ENCODE measurements at places on chromosomes 2 and 18. TPM values are rescaled to one million over a fixed set of nuclear protein-coding genes. Genes with fewer than 3 reads are reported as not detected.

DNA sequence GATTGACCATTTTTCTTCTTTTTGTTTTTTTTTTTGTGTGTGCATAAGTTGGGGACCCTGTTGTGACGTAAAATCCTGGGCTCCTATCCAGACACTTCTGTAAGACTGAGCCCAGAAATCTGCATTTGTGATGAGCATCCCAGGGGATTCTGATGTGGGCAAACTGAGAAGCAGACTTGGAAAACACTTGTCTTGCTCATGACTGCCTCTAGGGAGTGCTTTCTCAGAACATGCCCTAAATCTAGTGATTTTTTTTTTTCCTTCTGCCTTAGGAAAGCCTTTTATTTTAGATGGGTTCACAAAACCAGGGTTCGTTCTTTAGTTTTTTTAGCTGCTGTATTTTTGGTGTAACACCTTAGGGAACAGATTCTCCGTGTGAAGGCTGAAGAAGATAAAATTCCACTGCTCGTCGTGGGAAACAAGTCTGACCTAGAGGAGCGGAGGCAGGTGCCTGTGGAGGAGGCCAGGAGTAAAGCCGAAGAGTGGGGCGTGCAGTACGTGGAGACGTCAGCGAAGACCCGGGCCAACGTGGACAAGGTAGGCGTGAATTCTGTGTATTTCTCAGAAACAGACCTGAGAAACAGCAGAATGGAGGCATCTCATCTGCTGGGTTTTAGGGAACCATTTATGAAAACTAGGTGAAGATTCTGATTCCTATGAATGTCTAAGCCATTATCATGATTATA lies 36.7 kb downstream of the RALB start:
- H3K4me1 ChIP-seq, result peaks cover 29% of the 10 kb centered on the region
- H3K27ac ChIP-seq, result no peak overlapping the region
- DNase-seq, result no peak
- peak overlapping the region; percentile 10 for H3K4me3 ChIP-seq
- H3K27me3 ChIP-seq, result no peaks in the 10 kb centered on the region

- DNase-seq, result no peak
- no peaks in the 10 kb centered on the region for H3K36me3 ChIP-seq
- no peak overlapping the region for H3K4me3 ChIP-seq
Observed at GRCh38 chr2:237062585-237062984, 23.1 kb upstream of the COPS8 start.

- no peak for DNase-seq
- H3K27ac ChIP-seq, result no peak overlapping the region
- peaks cover 4% of the 10 kb centered on the region for H3K36me3 ChIP-seq
Observed at GRCh38 chr18:671405-671804, 14.0 kb downstream of the TYMS start.

The CRYBA2 gene
- total RNA-seq, result not detected

The IL36A gene
- total RNA-seq, result not detected

GRCh38 chr18:41378598-41378997 lies 576.4 kb upstream of the PIK3C3 start:
- no peaks in the 10 kb centered on the region for H3K4me1 ChIP-seq
- H3K4me3 ChIP-seq, result no peak overlapping the region
- H3K27ac ChIP-seq, result no peak overlapping the region
- no peak for DNase-seq

DNA sequence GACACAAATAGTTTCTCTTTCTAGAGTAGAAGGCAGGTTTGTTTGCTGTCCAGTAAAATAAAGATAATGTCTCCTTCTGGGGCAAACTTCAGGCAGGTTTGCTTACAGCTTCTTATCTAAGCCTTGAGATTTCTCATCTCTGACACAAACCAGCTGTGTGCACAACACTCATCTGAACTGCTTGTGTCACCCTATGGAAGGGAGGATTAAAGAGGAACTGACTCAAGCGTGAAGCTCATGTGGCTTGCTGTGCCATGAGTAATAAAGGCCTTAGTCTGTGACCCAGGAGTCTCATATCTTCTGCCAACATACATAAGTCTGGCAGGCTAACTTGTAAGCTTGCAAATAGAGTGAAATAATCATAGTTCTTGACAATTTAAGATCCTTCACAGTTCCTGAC lies 24.2 kb upstream of the CPO start:
- H3K4me1 ChIP-seq, result no peaks in the 10 kb centered on the region
- no peaks in the 10 kb centered on the region for H3K36me3 ChIP-seq
- no peak for DNase-seq
- no peak overlapping the region for H3K27ac ChIP-seq
- no peak overlapping the region for H3K4me3 ChIP-seq
- peaks cover 4% of the 10 kb centered on the region for H3K27me3 ChIP-seq

- no peaks in the 10 kb centered on the region for H3K27me3 ChIP-seq
- DNase-seq, result no peak
- H3K36me3 ChIP-seq, result no peaks in the 10 kb centered on the region
- no peaks in the 10 kb centered on the region for H3K4me1 ChIP-seq
Observed at GRCh38 chr18:5982332-5982731, 87.0 kb upstream of the TMEM200C start.

DNA sequence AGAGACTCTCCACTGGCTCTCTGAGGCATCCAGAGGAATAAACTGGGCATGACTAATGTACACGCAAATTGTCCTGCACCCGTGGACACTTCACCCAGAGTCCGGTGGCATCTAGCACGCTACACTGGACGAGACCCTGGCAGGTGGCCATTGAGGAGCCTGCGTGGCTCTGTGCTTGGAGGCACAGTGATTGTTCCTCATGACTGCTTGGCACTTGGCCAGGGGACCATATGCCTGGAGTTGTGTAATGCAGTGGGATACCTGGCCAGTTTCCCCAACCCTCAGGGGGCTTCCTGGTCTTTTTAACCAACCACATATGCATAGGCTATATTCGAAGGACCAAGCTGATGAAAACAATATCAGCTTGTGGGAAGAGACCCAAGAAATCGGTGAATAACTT lies 66.6 kb downstream of the MTCL1 start:
- no peak overlapping the region for H3K27ac ChIP-seq
- H3K4me3 ChIP-seq, result no peak overlapping the region
- H3K36me3 ChIP-seq, result no peaks in the 10 kb centered on the region
- DNase-seq, result no peak
- peaks cover 2% of the 10 kb centered on the region for H3K4me1 ChIP-seq
- H3K27me3 ChIP-seq, result no peaks in the 10 kb centered on the region

DNA sequence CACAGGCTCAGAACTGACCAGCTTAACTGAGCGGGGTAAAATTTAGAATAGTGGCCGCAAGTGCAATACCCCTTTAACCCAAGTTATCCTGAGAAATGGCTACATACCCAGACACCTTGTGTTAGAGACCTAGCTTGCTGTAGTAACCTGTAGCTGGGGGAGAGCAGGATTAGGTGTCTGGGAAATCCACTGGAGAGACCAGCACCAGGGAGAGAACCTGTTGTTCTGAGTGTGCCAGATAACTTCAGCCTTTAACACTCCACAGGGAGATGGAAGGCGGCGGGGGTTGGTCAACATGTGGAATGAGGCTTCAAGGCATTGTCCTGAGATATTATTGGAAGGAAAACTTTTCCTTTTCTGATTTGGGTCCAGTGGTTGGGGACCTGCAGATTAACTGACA lies 356.0 kb downstream of the PTPRM start:
- no peak overlapping the region for H3K4me3 ChIP-seq
- no peaks in the 10 kb centered on the region for H3K36me3 ChIP-seq
- no peaks in the 10 kb centered on the region for H3K27me3 ChIP-seq

The PLB1 gene
- total RNA-seq, result 2.2 TPM

GRCh38 chr2:127063701-127064590 lies 43.0 kb downstream of the BIN1 start:
- H3K27me3 ChIP-seq, result no peaks in the 10 kb centered on the region
- H3K4me1 ChIP-seq, result peaks cover 13% of the 10 kb centered on the region
- DNase-seq, result no peak
- H3K36me3 ChIP-seq, result no peaks in the 10 kb centered on the region
- no peak overlapping the region for H3K4me3 ChIP-seq
- peak overlapping the region; percentile 62 for H3K27ac ChIP-seq

The CENPA gene
- 0.52 TPM for total RNA-seq

The GALNT13 gene
- total RNA-seq, result not detected

The PFN4 gene
- not detected for total RNA-seq

The ANKRD30BL gene
- total RNA-seq, result not detected

DNA sequence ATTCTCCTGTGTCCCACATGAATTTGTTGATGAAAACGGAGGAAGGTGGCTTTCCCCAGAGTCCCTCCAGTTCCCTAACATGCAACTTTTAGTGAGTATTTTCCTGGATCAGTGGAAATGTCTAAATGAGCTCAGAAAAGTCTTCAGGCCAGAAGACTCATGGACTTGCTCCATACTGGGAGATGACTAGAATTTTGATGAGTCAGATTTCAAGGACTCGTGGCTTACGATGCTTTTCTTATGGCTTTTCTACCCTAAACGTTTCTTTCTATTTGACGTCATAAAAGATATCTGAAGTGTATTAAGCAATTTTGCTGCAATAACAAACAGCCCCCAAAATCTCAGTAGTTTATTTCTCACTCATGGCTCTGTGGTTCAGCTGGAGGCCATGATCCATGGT lies 397.6 kb downstream of the FBXO15 start:
- H3K36me3 ChIP-seq, result no peaks in the 10 kb centered on the region
- no peak overlapping the region for H3K27ac ChIP-seq
- no peak overlapping the region for H3K4me3 ChIP-seq
- H3K4me1 ChIP-seq, result no peaks in the 10 kb centered on the region

The GPR39 gene
- total RNA-seq, result 0.10 TPM

The ALPP gene
- 0.29 TPM for total RNA-seq

GRCh38 chr2:120203251-120204021 lies 19.8 kb downstream of the TMEM185B start:
- DNase-seq, result no peak
- H3K27me3 ChIP-seq, result no peaks in the 10 kb centered on the region
- H3K36me3 ChIP-seq, result no peaks in the 10 kb centered on the region

The RAB12 gene
- 15.8 TPM for total RNA-seq

DNA sequence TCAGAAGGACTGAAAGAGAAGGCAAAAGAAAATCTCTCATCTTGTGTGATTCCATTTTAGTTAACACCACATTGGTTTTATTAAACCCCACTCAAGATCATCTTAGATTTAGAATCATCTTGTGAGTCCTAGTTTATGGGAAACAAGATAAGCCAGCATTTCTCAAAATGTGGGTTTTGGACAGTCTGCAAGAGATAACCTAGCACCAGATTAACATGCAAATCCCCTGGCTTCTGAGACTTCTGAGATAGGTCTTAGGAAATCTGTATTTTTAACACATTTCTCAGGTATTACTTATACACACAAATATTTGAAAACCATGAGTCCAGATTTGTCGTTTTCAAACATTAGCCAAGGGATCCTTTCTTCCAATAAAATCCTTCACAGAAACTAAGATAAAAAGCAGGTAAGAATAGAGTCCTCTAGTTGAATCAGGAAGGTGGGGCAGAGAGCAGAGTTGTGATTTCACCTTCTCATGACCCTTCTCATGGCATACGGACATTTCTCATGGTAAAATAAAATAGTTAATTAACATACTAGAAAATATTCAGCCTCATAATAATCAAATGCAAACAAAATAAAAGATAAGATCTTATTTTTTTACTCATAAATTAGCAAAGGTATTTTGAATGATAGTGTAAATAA lies 287.2 kb upstream of the FN1 start:
- no peaks in the 10 kb centered on the region for H3K36me3 ChIP-seq
- H3K27me3 ChIP-seq, result peaks cover 6% of the 10 kb centered on the region
- H3K4me1 ChIP-seq, result no peaks in the 10 kb centered on the region
- H3K4me3 ChIP-seq, result no peak overlapping the region

The NIFK gene
- total RNA-seq, result 31.9 TPM

The DUSP11 gene
- 35.6 TPM for total RNA-seq

The MGAT4A gene
- 187 TPM for total RNA-seq

DNA sequence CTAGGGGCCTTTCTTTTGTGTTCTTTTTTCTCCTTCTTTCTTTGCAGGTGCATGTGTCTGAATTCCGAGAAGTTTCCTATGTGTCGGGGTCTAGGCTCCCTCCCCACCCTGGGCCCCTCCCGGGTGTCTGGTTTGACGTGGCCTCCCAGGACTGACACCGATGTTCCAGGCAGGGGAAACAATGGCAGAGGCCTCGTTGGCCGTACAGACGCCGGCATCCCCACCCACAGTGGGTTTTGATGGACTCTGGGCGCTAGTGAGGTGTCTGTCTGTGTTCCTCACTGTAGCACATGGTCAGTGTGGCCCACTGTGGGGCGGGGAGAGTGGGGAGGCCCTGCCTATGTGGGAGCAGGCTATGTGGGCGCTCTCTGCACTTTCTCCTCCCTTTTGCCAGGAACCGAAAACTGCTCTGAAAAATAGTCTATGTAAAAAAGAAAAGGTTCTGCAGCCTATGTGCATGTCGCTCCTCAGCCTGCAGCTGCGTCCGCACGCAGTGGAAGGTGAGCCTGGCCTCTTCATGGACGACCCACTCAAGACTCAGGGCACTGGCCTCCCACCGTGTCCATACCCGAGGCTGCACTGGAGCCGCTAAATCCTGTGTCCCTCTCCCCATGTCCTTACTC lies 90.9 kb upstream of the ASB18 start:
- peaks cover 20% of the 10 kb centered on the region for H3K4me1 ChIP-seq
- no peaks in the 10 kb centered on the region for H3K36me3 ChIP-seq
- H3K4me3 ChIP-seq, result no peak overlapping the region
- H3K27ac ChIP-seq, result peak overlapping the region; percentile 86
- H3K27me3 ChIP-seq, result peaks cover 22% of the 10 kb centered on the region

- H3K4me1 ChIP-seq, result peaks cover 44% of the 10 kb centered on the region
- H3K27me3 ChIP-seq, result no peaks in the 10 kb centered on the region
- DNase-seq, result no peak
- no peak overlapping the region for H3K4me3 ChIP-seq
- peaks cover 5% of the 10 kb centered on the region for H3K36me3 ChIP-seq
- peak overlapping the region; percentile 98 for H3K27ac ChIP-seq
Observed at GRCh38 chr2:85862426-85862825, 26.4 kb downstream of the ST3GAL5 start.

All from T-helper 17 cell (primary cell).